ENCODE measurements at places on chromosomes 4 and X. TPM values are rescaled to one million over a fixed set of nuclear protein-coding genes. Genes with fewer than 3 reads are reported as not detected.

GRCh38 chr4:126395664-126396063, 1080.9 kb downstream of the FAT4 start:
- DNase-seq, result no peak

- DNase-seq, result no peak
Measured at GRCh38 chrX:40104630-40104984, 6.8 kb upstream of the BCOR start.

DNA sequence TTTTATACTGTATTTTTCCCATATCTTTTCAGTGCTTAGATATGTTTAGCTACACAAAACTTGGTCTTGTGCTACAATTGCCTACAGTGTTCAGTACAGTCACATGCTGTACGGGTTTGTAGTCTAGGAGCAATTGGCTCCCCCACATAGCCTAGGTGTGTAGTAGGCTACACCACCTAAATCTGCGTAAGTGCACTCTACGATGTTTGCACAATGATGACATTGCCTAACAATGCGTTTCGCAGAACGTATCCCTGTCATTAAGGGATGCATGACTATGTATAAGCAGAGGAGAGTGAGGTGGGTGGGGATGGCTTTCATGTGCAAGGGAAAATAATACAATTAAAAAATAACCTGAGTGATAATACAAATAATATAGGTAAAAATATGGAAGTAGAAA, 131.4 kb downstream of the GBA3 start:
- DNase-seq, result no peak

- DNase-seq, result no peak
Measured at GRCh38 chrX:23959781-23960180, 52.0 kb downstream of the CXorf58 start.

GRCh38 chrX:40405399-40405798, 175.4 kb upstream of the ATP6AP2 start:
- DNase-seq, result no peak

DNA sequence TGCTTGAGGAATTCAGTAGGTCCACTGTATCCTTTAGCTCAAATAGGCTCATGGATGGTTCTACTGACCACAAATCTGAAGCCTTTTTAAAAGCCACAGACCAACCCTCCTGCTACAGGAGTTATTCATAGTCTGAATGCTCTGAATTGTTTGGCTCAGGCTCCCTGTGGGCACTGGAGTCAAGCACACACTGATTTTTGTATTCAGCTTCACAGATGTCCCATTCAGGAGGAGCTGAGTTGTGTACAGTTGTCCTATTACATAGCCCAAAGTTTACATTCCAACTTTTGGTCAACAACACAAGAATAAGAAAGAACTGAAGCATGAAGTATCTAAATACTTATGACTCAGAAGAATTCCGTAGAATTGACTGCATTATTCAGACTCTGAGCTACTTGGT, 243.9 kb downstream of the UNC5C start:
- DNase-seq, result no peak

DNA sequence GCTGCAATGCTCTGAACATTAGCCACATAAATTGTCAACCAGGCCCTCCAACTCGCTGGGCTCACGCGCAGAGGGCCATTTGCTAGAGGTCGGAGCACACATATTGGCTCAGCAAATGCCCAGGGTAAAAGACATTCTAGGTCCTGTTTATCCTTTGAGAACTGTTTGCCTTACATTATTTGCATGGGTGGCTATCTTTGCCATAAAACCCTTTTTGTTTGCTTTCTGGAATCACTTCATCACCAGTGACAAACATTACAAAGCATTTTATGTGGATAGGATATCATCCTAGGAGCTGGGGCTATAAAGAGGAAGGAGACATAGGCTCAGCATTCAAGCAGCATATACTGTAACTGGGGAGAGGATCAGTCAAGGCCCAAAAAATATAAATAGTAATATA, 149.2 kb upstream of the RAI2 start:
- no peak for DNase-seq

The PYURF gene
- total RNA-seq, result 58.9 TPM

The MAGEC3 gene
- total RNA-seq, result 0.16 TPM

The APLN gene
- 0.33 TPM for total RNA-seq

The WAS gene
- total RNA-seq, result 1.5 TPM

The NLGN3 gene
- 3.5 TPM for total RNA-seq

The ANXA5 gene
- total RNA-seq, result 137 TPM
